ENCODE measurements at places on chromosomes 4 and X. TPM values are rescaled to one million over a fixed set of nuclear protein-coding genes. Genes with fewer than 3 reads are reported as not detected.

SHOX gene
- not detected for total RNA-seq

BEX5 gene
- total RNA-seq: not detected

TRPC5OS gene
- total RNA-seq: not detected

EXOC1L gene
- total RNA-seq: not detected

GYPE gene
- 0.74 TPM for total RNA-seq

COX7B2 gene
- total RNA-seq: not detected

TRAM1L1 gene
- total RNA-seq: 0.43 TPM

LPAR4 gene
- not detected for total RNA-seq

RAB33A gene
- 2.4 TPM for total RNA-seq

PDGFRA gene
- total RNA-seq: 502 TPM

FNIP2 gene
- 14.9 TPM for total RNA-seq

FGFBP2 gene
- total RNA-seq: not detected

NAP1L3 gene
- 2.9 TPM for total RNA-seq

TBC1D9 gene
- 26.5 TPM for total RNA-seq

KCND1 gene
- 0.28 TPM for total RNA-seq

AFM gene
- not detected for total RNA-seq

FAM114A1 gene
- total RNA-seq: 362 TPM

CFAP47 gene
- under 0.01 TPM for total RNA-seq

CENPI gene
- total RNA-seq: 2.8 TPM

PIR gene
- total RNA-seq: 32.0 TPM

SLC9B1 gene
- 0.83 TPM for total RNA-seq

SLC49A3 gene
- total RNA-seq: 2.7 TPM

HS6ST2 gene
- 0.14 TPM for total RNA-seq

CTAG1A gene
- not detected for total RNA-seq

IL2RG gene
- total RNA-seq: not detected

NEUROG2 gene
- not detected for total RNA-seq

MAGEA6 gene
- total RNA-seq: under 0.01 TPM

STAP1 gene
- total RNA-seq: not detected

JADE3 gene
- total RNA-seq: 2.7 TPM

RTL3 gene
- not detected for total RNA-seq

QRFPR gene
- total RNA-seq: not detected

HSFX1 gene
- 0.37 TPM for total RNA-seq

LARP1B gene
- total RNA-seq: 19.2 TPM

OTUD6A gene
- not detected for total RNA-seq

ALAS2 gene
- not detected for total RNA-seq

F11 gene
- total RNA-seq: not detected

GLRA3 gene
- total RNA-seq: not detected

ANKRD50 gene
- total RNA-seq: 42.8 TPM

GPR82 gene
- total RNA-seq: not detected

CXorf49 gene
- not detected for total RNA-seq

SMIM43 gene
- 5.4 TPM for total RNA-seq

PASD1 gene
- total RNA-seq: not detected

GPC3 gene
- 1.9 TPM for total RNA-seq

SUPT20HL1 gene
- 0.14 TPM for total RNA-seq

PABPC4L gene
- total RNA-seq: 1.5 TPM

PNMA5 gene
- not detected for total RNA-seq

CPEB2 gene
- total RNA-seq: 3.6 TPM

LRP2BP gene
- total RNA-seq: 0.55 TPM

CT45A10 gene
- not detected for total RNA-seq

CT55 gene
- total RNA-seq: not detected

PRRG3 gene
- total RNA-seq: not detected

TMSB15A gene
- 0.85 TPM for total RNA-seq

TRIM61 gene
- 2.1 TPM for total RNA-seq

MEPE gene
- not detected for total RNA-seq

Measured in smooth muscle cell of bladder (primary cell).